SHP77 (cell line): ENCODE measurements at places on chromosomes 1 and 21.
A peak's percentile ranks its signal among the peaks of the same experiment; 100 is the strongest.

DNA sequence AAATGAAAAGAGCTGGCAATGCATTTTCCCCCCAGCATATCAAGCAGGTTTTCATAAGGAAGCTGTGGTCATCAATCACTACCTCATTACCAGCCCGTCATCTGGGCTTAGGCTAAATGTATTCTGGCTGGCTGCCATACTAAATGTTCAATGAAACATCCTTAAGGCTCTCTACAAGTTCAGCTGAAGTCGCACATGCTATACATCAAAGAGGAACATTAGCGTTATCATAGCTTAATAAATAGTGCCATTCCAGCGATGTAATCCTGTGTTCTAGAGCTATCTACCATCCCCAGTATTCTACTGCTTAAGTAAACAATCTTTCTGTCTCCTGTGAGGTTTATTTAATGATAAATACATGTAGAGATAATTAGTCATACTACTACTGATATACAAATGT, 288.8 kb downstream of the DPYD start:
- DNase-seq: peak; percentile 64

GRCh38 chr1:17594026-17594425, 54.5 kb downstream of the ARHGEF10L start:
- DNase-seq: no peak

GRCh38 chr1:247487057-247487456, 29.2 kb upstream of the OR2B11 start:
- peak; percentile 42 for DNase-seq

GRCh38 chr21:36576441-36576840, 96.5 kb upstream of the CLDN14 start:
- DNase-seq: no peak

DNA sequence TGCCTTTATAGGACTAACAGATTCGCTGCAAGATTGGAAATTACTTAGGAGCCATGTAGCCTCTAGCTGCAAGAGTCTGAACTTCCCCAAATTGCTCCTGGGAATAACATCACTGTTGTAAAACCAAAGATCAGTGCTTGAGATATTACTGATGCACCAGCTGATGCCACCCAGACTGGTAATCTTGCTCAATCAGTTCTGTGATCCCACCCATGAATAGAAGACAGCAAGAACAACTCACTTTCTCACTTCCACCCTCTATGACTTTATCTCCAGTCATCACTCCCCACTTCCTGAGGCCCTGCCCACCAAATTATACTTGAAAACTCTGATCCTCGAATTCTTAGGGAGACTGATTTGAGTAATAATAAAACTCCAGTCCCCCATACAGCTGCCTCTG, 1011.1 kb downstream of the PLA2G4A start:
- no peak for DNase-seq

DNA sequence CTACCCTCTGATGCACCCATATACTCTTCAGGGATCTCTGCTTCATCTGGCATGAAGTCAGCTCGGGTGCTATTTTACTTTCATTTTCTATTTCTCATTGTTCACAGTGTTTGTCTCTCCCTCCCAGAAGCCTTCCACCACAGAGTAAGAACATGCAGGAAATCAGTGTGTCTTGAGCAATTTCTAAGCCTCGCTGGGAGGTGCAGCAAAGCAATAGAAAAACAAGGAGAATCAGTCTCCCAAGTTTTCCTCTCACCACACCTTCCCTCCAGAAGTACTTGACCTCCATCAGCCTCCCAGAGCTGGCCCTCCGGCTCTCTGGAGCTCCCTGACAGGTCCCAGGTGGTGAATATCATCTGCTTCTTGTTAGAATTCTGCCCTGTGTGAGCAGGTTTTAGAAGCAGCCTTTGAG, 594.7 kb upstream of the CAMK1G start:
- DNase-seq: no peak

DNA sequence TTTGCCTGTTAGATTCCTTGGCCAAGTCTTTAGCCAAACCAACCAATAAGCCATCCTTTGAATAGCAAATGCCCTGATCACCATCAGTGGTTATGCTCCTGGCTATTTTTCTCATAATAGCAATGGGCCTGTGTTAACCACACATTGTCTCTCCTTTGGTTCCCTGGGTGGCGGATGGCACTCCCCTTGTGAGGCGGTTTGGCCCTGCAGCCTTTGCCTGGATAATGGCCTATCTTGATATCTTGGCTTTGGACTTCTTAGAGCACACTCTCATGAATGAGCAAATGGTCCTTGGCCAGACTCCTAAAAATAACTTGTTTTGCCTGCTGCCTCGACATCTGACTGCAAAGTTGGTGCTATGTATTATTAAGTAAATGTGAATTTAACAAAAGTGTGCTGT, 22.4 kb upstream of the ZBTB18 start:
- no peak for DNase-seq

GRCh38 chr21:27068811-27069210, 101.9 kb upstream of the ADAMTS5 start:
- DNase-seq: no peak
